ENCODE measurements at places on chromosomes 2 and 18.

DNA sequence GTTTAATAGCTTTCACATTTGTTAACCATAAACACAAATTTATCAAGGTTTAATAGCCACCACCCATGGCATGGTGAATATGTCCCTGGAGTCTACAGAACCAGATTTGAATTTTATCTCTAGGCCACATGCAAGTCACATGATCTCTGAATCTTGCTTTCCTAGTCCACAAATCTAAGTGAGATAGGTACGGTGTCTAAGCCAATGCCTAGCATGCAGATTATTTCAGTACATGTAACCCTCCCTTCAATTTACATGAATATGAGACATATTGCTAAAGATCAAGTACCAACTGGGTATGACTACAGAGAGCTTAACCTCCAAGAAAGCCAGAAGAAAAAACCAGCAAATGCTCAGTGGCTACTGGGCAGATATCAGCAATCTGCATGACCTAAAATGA, 10.0 kb downstream of the ZNF24 start:
- DNase-seq, result no peak

DNA sequence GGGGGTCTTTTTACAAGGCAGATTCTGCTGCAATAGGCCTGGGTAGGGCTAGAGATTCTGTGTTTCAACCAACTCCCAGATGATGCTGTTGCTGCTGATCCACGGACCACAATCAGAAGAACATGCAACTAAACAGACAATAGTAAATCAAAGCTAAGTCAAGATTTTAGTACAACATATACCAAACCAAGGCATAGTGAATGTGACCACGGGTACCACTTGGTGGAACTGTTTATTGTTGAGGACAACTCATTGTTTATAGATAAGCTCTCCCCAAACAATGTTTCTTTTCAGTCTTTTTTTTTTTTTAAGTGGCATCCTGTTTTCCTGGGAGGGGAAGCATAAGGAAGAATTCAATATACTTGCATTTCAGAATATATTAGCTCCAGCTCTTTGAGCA, 36.0 kb upstream of the DARS1 start:
- DNase-seq, result peak; percentile 79

DNA sequence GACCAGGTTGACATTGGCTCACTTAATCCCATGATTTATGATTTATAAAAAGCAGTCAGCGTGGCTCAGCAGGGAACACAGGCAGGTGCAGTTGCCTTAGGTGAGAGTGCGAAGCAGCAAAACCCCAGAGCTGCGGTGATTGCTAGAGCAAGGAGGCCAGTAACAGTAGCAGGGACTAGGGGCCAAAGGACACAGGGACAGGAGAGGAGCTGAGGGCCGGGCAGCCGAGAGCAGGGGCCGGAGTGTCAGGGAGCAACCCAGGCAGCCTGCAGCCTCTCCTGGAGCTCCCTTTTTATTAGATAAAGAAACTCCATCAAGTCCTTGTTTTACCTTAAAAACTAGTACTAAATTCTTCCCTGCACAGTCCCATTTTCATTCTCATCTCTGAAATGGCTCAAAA, 4.3 kb downstream of the MC2R start:
- no peak for DNase-seq

DNA sequence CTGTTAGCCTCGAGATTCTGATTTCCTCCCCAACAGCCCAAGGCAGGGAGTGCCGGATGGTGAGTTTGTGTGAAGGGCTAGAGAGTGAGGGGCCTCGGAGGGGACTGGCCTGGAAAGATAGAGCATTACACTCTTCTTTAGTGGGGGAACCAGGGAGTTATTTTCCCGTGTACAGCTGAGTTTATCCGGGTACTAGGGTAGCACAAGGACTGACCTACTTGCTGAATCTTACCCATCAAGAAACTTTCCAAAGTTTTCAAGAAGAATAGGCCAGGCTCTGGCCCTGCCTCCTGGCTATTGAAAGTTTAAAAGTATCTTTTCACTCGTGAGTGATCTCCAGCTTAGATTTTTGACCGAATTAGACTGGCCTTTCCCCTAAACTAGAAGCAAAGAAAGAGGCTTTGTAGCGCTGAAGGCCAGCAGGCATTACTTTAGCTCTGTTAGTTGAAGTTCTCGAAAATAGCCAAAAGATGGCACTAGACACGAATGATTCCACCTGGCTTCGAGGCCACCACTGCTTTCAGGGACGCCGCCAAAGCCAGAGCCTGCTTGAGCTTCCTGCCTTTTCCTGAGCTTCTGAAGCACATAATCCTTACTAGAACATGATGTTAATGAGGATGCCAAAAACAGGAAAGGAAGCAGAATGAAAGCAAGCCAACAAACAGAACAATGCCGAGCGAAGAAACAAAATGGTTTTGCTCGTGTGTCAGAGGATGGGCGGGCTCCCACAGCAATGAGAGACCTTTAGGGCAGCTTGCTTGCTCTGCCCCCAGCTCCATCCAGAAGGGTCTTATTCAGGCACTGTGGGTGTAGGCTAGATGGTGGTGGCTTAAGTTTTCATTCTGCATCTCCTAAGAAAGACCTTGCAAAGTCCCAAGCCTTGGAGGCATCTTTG, 55.8 kb downstream of the TSN start:
- DNase-seq, result peak; percentile 83

- DNase-seq, result no peak
These were observed 636 bp upstream of the IMMT start for GRCh38 chr2:86195808-86196387.

DNA sequence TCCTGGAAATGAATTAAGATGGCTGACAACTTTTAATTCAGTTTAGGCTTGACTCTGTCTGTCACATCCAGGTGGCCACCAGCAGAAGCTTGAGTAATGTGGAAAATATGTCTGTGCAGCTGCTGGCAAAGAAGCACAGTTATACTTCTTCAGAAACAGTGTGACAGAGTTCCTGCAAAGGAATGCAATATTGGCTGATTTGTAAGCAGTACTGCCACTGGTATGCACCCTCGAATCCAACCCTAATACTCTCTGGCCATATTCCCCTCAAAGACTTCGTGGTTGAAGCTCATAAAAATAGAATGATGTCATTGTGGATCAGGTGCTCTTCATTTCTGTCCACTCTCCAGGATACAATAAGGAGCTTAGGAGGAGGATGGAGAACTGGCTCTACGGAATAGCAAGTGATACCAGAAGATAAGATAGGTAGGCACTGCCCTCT, 86.2 kb downstream of the METTL8 start:
- peak; percentile 11 for DNase-seq

- peak; percentile 14 for DNase-seq
These were observed 96.1 kb downstream of the ASAP2 start for GRCh38 chr2:9302755-9303154.

GRCh38 chr2:120735746-120736170, at the start of gene GLI2:
TSS of gene GLI2 (plus strand) at chr2:120735868. CDS start at chr2:120797321, 61,453 bp downstream.
- DNase-seq, result peak; percentile 40
